ENCODE measurements at places on chromosomes 16 and 17.

DNA sequence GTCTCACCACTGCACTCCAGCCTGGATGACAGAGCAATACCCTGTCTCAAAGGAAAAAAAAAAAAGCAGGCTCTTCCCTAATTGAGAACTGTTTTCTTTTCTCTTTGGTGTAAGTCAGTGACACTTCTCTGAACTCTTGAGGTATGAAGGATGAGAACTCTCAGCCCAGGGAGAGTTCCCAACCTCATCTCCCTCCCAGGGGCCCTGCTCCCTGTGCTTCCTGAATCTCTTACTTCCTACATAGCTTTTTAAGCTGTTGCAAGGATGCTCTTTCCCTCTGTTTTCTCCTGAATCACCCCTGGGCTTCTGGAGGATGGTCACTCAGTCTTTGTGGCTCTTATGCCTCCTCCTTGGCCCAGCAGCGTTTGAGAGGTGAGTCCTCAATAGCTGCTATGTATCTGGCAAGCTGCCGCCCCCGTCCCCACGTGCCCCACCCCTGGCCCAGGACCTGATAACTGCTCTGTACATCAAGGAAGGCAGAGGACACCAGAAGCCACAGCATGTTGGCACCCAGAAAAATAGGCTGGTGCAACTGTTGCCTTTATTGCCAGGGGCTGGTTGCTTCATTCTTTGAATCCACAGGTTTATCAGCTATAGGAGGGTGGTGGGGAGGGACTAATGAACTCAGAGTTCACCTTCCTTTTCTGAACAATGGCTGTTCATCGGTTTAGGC lies 24.0 kb downstream of the IGF2BP1 start:
- no peak for DNase-seq

GRCh38 chr16:19285431-19285830 lies at the start of gene CLEC19A:
Gene CLEC19A (plus strand): TSS chr16:19285731. CDS start chr16:19285852, 121 bp downstream.
- no peak for DNase-seq

DNA sequence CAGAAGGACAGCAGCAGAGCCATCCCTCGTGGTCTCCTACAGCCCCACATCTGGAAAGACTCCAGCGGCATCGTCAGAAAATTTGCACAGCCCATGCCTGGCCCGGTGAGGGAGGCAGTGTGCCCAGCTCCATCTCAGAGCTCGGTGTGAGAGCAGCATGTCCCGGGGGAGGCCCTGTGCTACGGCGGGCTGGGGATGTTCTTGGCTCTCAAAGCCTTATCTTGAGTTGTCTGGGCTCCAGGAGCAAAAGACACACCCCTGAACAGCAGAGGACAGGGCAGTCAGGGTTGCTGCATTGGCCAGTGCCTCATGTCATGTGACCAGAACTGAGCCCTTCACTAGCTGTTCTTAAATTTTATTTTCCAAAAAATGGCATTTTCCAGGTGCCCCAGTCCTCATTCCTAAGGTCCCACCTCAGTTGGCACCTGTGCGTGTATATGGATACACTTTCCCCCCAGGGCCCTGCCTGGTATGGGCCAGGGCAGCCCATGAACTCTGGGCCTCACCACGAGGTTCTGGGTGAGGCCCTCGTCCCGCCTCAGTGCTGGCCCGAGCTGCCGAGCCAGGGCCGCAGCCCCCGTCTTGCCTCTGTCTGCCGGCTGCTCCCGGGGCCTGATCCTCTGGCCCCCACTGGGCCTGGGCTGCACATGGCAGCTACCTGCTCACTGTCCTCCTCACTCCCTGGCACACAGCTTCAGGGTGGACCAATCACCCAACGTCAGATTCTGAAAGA lies 3.0 kb downstream of the NUDT16L1 start:
- DNase-seq = no peak

GRCh38 chr17:13785981-13786598 lies 184.4 kb upstream of the HS3ST3A1 start:
- DNase-seq = no peak

GRCh38 chr17:80086081-80086480 lies 15.3 kb upstream of the GAA start:
- DNase-seq = no peak

- DNase-seq = no peak
Measured at GRCh38 chr17:20266806-20267458, 200.4 kb downstream of the LGALS9B start.

Measured in T-cell (primary cell).